ENCODE measurements at places on chromosomes 7 and 10.

- DNase-seq = no peak
Measured at GRCh38 chr7:132703742-132704141, 127.5 kb upstream of the PLXNA4 start.

- peak; percentile 28 for DNase-seq
Measured at GRCh38 chr7:93442478-93443224, 131.9 kb downstream of the CALCR start.

DNA sequence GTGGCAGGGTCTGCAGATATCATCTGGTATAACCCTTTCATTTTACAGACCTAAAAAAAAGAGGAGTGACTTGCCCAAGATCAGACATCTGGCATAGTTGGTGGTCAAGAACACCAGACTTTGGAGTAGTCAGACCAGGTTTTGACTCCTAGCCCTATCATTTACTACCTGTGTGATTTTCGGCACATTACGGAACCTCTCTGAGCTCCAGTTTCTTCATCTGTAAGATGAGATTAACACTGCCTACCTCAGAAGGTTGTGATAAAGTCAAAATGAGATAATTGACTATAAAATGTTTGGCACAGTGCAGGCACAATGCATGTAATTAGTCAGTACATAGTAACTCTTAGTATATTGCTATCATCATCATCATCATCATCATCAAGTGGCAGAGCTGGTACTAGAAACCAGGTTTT is 1.2 kb downstream of the STRIP2 start:
- no peak for DNase-seq

DNA sequence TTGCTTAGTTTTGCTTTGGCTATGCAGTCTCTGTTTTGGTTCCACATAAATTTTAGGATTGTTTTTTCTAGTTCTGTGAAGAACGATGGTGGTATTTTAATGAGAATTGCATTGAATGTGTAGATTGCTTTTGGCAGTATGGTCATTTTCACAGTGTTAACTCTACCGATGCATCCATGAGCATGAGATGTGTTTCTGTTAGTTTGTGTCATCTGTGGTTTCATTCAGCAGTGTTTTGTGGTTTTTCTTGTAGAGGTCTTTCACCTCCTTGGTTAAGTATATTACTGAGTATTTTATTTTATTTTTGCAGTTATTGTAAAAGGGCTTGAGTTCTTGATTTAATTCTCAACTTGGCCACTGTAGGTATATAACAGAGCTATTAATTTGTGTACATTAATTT is 78.2 kb upstream of the ZNF92 start:
- no peak for DNase-seq

DNA sequence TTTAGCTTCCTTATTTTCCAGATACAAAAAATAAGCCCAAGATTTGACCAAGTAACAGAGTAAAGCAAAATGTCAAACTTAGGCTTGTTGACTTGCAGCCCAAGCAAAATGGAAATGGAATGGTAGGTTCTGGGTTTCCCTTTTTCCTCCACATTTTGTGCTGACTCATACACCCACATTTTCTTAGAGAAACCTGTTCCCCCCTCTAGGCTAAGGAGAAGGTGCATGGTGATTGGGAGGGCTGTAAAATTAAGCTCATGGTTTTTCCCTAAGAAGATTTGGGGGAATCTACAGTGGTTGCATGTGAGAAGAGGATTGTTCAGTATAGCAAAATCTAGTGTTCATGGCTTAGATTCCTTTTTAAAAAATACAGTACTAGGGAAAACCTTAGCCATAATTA is 127.4 kb downstream of the ARL4A start:
- DNase-seq = no peak

DNA sequence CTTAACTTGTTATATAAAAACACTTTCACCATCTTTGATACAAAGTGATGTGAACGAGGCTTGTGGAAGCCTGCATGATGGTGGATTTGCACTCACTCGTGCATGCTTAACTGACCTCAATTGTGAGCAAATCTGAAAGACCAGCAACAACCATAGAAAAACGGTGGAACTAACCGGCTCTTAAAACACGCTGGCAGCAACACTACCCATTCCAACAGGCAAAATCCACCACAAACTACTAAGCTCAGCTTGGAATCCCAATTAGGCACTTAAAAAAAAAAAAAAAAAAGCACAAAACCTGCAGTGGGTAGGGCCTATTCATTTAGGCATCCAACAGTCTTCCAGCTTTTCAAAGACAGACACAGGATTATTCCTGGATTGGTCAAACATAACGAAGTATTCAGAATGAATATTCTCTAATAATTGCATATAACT is 1.8 kb downstream of the GDI2 start:
- no peak for DNase-seq

DNA sequence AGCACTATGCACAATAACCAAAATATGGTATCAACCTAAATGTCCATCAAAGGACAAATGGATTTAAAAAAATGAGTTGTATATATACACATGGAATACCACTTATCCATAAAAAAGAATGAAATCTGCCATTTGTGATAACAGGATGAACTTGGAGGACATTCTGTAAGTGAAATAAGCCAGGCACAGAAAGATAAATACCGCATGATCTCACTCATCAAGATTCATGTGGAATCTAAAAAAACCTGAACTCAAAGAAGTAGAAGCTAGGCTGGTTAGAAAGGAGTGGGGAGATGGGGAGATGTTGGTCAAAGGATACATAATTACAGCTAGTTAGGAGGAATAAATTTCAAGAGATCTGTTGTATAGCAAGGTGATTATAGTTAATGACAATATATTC is 17.3 kb upstream of the AOC1 start:
- no peak for DNase-seq

DNA sequence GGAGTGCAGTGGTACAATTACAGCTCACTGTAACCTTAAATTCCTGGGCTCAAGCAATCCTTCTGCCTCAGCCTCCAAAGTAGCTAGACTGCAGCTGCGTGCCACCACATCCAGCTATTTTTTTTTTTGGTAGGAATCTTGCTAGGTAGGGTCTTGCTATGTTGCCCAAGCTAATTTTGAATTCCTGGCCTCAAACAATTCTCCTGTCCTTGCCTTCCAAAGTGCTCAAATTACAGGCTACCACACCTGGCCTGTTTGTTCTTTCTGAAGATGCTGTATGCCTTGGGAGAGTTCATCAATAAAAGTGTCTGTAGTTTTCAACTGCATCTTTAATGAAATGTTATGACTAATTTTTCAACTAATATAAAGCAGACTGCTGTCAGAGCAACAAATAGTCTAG is 452 bp downstream of the SAMD9 start:
- DNase-seq = peak; percentile 10

DNA sequence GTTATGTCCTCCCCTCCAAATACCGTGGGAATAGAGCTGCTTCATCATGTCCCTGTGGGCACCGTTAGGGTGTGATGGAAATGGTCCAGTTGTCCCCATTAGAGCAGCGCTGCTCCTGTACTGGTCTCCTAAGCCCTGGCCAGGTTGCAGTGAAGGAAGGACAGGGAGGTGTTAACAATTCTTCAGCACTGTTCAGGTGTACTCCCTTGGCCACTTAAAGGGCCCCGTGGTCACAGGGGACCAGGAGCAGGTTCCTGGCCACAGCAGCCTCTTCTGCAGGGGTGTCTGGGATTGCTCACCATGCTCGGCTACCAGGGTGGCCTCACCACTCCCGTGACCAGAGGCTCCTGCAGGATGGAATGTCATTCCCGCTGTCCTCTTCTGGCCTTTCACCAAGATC is 65.8 kb downstream of the MINDY4 start:
- DNase-seq = no peak
